ENCODE measurements at places on chromosomes 6 and 20.
A peak's percentile ranks its signal among the peaks of the same experiment; 100 is the strongest.

GRCh38 chr6:158374020-158374419, 61.8 kb downstream of the TULP4 start:
- peak; percentile 27 for DNase-seq

GRCh38 chr6:87136963-87137362, 18.4 kb upstream of the ZNF292 start:
- DNase-seq = no peak

GRCh38 chr6:157486572-157486971, 105.6 kb downstream of the ZDHHC14 start:
- DNase-seq = no peak

GRCh38 chr20:50980071-50980681, 21.6 kb downstream of the MOCS3 start:
- DNase-seq = peak; percentile 100

- DNase-seq = no peak
These were observed 113.4 kb upstream of the CEP85L start for GRCh38 chr6:118764766-118765165.

DNA sequence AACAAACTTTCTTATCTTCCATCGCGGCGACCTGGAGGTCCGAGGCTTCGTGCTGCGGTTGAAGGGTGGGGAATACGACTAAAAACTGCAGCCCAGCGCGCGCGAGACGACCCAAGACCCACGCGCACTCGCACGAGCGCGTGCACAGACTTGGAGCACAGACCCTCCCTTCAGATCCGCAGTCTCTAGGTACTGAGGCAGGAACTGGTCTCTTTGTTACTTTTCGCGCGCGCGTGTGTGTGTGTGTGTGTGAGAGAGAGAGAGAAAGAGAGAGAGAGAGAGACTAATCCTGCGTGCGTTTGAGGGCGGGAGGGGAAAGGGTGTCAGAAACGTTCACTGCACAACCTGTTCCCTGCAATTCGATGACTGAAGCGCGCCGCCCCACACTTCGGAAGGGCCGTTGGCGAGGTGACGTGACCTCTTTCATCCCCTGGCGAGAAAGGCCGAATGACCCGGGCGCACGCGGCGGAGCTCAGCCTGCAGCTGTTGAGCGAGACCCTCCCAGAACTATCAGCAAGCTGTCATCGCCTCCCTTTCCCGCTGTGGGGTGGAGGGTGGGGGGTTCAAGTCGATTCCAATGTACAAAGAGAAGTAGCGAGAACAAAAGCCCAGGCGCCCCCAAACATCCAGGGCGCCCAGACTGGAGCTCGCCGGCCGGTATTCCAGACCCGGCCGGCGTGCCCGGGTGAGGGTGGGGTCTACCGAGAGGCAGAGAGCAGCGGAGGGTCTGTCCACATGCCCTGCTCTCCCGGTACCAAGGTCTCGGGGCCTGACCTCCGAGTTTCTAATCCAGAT, 1.5 kb upstream of the TUBB2B start:
- DNase-seq = no peak

- peak; percentile 31 for DNase-seq
These were observed 272.8 kb upstream of the SLC35B3 start for GRCh38 chr6:8707956-8708772.

GRCh38 chr6:1094306-1094705, 217.6 kb upstream of the FOXQ1 start:
- no peak for DNase-seq

- DNase-seq = peak; percentile 37
These were observed 35.7 kb downstream of the RRBP1 start for GRCh38 chr20:17646209-17646960.

GRCh38 chr20:20668639-20669038, 43.8 kb downstream of the RALGAPA2 start:
- peak; percentile 36 for DNase-seq

GRCh38 chr6:159645640-159646039, 47.4 kb downstream of the SOD2 start:
- DNase-seq = peak; percentile 10

- no peak for DNase-seq
These were observed 68.2 kb downstream of the FAM217A start for GRCh38 chr6:4010689-4011090.
